Daoy (cell line): ENCODE measurements at places on chromosomes 3 and 15.

DNA sequence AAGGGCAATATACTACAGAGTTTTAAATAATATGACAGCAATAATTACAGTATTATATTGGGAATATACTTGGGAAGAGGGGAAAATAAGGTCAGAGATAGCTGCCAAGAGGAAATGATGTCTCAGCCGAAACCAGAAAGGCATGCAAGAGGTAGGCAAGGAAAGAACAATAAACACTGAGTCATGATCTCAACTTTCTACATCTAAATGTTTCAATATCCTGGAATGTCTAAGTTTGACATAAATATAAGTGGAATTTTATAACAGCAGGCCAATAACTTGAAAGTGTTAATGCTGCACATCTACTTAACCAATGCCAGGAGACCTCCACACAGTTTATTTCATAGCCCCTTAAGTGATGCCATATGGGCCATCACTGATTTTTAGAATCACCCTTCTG lies 99.8 kb upstream of the CPNE4 start:
- peak; percentile 79 for DNase-seq

GRCh38 chr3:172034786-172035685 lies 4.3 kb upstream of the FNDC3B start:
- no peak for DNase-seq

DNA sequence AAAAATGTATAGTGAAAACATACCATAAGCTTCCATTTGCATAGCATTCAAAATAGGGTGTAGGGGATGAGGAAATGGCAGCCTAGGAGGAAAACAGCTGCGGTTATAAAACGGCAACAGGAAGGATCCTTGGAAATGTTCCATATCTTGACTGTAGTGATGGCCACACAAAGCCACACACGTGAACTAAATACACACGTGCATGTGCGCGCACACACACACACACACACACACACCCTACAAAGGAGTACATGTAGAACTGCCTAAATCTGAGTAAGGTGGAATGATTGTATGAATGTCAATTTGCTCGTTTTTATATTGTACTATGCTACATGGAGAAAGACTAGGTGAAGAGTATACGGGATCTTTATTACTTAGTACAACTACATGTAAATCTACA lies 3.9 kb upstream of the IREB2 start:
- DNase-seq, result no peak

DNA sequence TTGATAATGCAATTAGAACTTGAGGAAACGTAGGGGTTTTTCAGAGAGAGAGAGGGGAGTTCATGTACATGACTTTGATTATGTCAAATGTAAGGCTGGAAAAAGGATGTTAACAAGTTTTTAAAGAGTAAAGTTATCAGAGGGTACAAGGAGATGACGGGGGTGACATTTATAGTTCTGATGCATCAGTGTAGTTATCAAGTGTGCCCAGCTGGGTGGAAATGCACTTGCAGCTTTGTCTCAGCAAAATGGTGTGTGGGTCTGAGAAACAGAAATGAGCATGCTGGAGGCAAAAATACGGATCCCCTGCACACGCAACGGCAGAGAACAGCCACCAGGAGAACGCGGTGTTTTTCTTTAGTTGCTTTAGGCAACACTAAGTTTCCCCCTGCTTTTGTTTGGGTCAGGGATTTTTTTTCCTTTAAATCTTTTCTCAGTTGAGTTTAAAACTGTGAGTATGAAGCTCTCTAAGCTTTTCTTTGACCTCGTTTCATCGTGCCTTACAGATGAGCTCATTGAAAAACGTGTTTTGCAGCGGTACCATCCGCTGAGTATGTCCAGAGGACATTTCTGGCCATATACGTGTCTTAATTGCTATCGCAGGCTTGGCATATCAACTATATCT lies 205.4 kb downstream of the PDZRN3 start:
- DNase-seq, result peak; percentile 26
